ENCODE measurements at places on chromosomes 1 and 21. TPM values are rescaled to one million over a fixed set of nuclear protein-coding genes. Genes with fewer than 3 reads are reported as not detected.
A peak's percentile ranks its signal among the peaks of the same experiment; 100 is the strongest.

- DNase-seq, result no peak
Measured at GRCh38 chr21:28892199-28893111, 100.2 kb downstream of the LTN1 start.

GRCh38 chr21:39434950-39435349, 10.6 kb downstream of the LCA5L start:
- DNase-seq, result no peak

DNA sequence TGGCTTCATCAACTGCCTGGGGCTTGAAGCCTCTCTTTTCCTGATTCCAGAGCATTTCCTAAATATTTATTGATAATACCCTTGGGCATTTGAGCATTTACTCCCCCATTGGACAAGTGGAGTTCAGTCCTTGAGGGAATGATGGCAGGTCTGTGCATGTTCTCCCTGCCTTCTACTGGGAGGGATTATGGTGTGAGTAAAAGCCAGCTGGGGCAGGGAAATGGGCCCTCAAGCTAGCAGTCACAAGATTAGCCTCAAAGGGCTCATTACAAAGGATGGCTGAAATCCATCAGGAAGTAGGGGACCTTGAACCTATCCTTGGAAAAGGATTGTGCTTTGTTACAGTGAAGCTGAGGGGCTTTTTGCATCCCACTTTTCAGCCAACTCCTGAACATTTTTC, 24.2 kb upstream of the OSBPL9 start:
- no peak for DNase-seq

GRCh38 chr21:27570306-27570868, 603.5 kb upstream of the ADAMTS5 start:
- DNase-seq, result no peak

The MYCL gene
- total RNA-seq, result 0.10 TPM

The GCSAML gene
- not detected for total RNA-seq

The UTS2 gene
- 5.9 TPM for total RNA-seq

- no peak for DNase-seq
Measured at GRCh38 chr21:15276243-15276642, 211.4 kb upstream of the NRIP1 start.

DNA sequence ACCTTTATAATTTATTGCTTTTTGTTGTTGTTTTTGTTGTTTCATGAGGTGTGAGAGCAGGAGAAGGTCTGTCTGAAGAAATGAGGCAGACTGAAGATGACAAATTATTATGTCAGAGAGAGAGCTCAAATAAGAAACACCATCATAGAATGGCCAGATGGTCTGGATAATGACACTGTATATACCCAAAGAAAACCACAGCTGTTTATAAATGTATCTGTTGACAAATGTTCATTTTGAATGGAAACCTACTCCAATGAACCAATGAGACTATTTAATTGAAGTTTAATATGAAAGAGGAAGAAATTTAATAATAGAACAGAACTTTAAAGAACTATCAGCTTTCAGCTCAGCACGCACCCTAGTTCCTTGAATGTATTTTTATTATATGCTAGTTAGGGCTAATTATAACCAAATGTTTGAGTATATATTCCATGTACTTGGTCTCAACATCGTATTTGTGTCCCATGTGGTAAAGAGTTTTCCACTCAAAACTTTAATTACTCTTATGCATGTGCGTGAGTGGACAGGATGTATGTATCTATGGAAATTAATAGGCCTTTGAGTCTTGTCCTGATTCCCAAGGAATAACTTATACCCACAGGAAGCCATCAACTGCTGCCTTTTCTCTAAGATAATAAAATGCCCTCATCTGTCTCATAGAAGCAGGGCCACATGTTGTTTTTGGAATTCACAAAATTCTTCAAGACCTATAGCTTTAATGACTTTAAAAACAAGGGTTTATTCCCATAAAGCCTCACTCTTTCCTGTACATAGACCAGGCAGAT, 202.7 kb downstream of the KCNK2 start:
- no peak for DNase-seq

DNA sequence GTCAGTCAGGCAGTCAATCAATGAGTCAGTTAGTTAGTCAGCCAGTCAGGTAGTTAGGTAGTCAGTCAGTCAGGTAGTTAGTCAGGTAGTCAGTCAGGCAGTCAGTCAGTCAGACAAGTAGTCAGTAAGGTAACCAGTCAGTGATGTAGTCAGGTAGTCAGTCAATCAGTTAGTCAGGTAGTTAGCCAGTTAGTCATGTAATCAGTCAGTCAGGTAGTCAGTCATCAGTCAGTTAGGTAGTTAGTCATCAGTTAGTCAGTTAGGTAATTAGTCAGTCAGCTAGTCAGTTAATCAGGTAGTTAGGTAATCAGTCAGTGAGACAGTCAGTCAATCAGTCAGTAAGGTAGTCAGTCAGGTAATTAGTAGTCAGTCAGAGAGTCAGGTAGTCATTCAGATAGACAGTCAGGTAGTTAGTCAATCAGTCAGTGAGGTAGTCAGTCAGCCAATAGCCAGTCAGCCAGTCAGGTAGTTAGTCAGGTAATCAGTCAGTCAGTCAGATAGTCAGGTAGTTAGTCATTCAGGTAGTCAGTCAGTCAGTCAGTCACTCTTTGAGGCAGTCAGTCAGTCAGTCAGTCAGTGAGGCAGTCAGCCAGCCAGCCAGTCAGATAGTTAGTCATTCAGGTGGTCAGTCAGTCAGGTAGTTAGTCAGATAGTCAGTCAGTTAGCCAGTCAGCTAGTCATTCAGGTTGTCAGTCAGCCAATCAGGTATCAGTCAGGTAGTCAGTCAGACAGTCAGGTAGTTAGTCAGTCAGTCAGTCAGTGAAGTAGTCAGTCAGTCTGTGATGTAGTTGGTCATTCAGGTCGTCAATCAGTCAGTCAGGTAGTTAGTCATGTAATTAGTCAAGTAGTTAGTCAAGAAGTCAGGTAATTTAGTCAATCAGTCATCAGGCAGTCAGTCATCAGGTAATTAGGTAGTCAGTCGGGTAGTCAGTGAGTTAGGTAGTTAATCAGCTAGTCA, 15.3 kb downstream of the KRTAP10-1 start:
- no peak for DNase-seq

DNA sequence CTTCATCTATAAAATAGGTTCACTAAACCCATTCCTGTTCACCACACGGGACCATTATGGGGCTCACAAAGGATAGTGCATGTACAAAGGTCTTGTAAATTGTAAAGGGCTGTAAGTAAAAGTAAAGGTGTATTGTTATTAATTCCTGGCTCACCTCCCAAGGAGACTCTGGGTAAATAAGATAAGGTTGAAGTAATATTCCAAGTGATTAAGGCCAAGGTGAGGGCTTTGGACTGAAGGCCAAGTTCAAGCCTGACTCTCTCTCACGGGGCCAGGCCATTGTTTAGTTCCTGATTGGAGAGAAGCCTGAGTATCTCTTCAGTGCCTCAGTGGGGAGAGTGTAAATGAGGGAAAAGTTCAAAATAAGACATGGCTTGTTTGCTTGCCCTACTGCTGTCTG, 19.5 kb upstream of the ZFYVE9 start:
- no peak for DNase-seq

- no peak for DNase-seq
Measured at GRCh38 chr1:92820551-92820950, 11.3 kb upstream of the RPL5 start.

DNA sequence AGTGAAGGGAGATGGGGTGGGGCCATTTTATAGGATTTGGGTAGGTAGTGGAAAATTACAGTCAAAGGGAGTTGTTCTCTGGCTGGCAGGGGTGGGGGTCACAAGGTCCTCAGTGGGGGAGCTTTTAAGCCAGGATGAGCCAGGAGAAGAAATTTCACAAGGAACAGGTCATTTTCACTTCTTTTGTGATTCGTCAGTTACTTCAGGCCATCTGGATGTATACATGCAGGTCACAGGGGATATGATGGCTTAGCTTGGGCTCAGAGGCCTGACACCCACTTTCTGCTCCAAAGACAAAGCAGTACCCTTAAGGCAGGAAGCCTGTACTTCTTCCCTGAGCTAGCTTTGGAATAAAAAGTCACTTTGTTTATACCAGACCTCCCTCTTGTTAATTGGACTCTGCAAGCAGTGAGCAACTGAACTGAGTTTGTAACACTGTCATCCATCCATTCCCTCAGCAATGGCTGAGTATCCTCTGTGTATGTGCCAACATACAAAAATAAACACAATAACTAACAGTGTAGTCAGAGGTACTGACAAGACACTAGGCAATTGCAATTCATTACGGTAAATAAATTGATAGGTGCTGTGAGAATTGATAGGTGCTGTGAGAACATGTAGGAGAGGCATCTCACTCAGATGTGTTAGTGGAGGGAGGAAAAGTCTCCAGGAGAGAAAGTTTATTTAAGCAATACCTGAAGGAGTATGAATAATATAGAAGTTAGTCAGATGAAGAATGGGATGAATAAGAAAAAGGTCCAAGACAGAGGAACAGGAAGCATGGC, 14.7 kb upstream of the RGS2 start:
- DNase-seq, result no peak

The CLCA2 gene
- total RNA-seq, result not detected

DNA sequence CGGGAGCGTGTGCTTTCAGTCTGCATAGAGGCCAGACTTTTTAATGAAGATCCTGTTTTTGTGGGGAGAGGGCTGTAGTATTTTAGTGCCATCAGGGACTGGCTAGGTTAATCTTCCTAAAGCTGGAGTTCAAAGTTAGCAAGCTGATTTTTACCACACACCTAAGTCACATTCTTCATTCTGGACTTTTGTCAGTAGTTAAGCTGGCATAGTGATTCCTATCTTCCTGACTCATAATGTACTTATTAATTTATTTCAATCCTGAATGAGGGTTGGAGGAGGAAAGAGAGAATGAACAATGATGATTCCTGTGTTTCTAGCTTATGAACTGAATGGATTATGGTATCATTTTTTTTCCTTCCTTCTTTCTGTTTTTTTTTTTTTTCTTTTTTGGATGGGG, 24.9 kb upstream of the ZNF644 start:
- DNase-seq, result no peak

- DNase-seq, result no peak
Measured at GRCh38 chr1:41927118-41927517, 8.4 kb upstream of the HIVEP3 start.

The C1QTNF12 gene
- total RNA-seq, result 2.5 TPM

The SIM2 gene
- total RNA-seq, result not detected

DNA sequence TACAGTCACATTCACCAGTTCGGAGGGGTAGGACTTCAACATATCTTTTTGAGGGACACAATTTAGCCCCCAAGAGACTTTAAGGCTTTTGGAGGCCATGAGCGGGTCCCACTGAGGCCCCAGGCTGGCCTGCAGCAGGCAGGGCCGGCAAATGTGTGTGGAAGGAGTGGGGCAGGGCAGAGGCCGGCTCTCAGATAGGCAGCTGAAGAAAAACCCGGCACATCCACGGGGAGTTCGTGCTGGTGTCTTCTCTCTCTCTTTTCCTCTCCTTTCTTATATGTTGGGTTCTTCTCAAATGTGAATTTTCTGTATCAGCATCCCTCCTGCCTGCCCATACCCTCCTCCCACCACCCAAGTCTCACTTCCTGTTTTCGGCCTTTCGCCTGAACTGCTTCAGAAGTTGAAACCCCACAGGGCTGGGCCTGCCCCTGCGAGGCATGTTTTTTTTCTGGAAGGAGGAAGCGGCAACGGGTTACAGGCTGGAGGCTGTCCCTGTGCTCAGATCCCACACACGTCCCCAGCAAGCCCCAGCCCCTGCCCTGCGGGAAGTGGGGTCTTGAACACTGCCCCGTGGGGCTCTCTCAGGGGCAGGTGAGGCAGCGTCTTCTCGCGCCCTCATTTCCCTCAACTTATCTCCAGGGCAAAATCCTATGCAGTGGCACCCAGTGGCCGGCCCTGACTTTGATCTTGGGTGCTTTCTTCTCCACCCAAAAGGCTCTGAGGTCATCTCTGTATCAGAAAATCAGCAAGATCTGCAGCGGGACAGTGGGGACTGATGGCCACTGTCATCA, 9.7 kb upstream of the UMODL1 start:
- peak; percentile 55 for DNase-seq

The SLC22A15 gene
- total RNA-seq, result 4.6 TPM

DNA sequence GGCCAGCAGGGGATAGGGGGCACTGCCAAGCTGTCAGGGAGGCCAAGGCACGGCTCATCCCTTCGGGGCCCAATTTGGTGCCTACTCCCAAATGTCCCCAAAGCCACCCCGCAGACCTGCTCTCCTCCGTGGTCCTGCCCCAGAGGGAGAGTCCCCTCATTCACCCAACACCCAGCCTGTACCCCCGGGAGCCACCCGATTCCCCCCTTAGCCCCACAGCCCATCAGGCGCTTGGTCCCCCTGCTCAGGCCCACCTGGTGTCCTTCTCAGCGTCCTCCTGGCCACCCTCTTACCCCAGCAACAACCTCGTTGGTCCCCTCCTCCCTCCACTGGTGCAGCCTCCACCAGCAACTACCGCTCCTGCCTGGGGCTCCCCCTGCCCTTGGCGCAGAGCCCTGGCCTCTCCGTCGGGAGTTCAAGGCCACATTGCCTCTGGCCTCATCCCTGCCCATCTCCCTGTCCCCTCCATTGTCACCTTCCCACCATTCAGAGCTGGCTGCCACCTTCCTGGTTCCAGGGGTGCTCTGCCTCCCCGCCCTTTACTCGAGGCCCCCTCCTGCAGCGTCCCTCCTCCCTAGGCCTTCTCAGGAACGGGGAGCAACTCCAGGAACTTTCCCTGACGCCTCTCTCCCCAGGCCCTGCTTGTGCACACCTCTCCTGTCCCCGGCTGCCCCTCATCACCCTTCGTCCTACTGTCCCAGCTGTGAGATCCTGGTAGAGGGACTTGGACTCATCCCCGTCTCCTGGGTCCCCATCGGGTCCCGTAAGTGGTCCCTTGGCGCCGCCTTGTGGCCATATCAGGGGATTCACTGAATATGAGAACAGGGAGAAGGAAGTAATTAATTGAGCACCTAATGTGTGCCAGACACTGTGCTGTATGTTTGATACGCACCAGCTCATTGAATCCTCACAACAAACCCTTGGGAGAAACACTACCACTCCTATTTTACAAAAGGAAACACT, 73.9 kb downstream of the RAP1GAP start:
- DNase-seq, result no peak

DNA sequence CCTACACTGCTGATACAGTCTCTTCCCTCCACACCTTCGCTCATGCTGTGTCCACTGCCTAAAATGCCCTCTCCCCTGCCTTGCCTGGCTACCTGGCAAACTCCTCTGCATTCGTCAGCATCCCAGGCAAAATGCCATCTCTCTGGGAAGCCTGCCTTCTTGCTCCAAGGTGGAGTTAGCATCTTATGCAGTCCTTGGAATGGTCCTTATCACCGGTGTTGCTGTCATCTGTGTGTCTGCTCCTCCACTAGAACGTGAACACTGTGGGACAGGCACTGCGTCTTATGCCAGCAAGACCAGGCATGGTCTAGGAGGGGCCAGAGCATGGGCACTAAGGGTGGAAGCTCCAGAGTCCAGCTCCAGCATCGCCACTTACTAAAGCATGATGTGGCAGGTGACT, 211.8 kb downstream of the MATN1 start:
- no peak for DNase-seq

The FAM72D gene
- total RNA-seq, result 0.17 TPM
